ENCODE measurements at places on chromosomes 7 and 10.

- no peak for DNase-seq
Observed at GRCh38 chr7:144408121-144408520, 4.6 kb upstream of the NOBOX start.

- DNase-seq = no peak
Observed at GRCh38 chr10:33803248-33803647, 468.8 kb upstream of the NRP1 start.

DNA sequence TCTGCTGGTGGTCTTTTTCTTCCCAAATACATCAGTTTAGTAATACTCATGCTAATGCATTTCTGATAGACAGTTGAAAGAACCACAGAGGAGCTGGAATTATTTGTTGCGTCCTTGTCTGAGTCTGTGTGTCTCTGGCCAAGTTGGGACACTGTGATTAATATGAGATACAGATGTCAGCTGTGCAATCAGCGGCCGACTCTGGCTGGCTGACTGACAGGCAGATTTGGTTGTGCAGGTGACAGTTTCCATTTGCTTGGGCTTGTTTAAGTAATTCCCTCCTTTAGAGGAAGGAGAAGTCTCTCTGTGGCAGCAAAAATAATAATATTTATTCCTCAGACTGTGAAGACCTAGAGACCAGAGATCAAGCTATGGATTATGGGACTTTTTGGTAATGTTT is 176.2 kb upstream of the CHRM2 start:
- DNase-seq = no peak

DNA sequence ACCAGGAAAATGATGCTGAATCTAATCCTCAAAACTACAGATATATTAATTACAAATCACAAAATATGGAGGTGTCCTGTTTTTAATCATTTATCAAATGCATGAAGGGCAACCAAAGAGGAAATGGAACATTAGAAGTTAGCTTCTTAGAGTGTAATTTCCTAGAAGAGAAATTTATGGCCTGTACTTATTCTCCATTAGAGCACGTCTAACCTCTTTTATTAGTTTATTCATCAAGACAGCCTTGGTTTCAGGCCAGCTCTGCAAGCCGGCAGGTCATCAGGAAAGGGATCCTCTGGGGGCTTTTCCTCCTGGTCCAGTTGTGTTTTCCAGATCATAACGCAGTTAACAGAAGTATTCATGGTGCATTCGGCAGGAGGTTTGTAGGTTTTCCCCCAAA is 517.6 kb downstream of the KCNMA1 start:
- no peak for DNase-seq

GRCh38 chr10:77431209-77431611 is 206.4 kb downstream of the KCNMA1 start:
- DNase-seq = no peak

DNA sequence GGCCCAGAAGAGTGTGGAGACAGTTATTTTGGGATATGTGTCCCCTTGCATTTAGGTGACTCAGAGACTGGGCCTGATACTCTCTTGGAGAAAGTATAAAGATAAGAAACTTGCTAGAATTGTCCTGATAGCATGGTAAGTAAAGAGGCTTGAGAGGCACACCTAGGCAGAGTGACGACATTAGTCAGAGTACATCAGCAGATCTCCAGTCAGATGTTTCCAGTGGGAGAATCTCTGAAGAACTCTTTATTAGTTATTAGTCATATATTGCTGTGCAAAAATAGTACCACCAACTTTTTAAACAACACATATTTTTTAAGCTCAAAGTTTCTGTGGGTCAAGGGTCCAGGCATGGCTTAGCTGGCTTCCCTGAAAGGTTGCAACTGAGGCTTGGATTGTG is 182.6 kb downstream of the NEBL start:
- DNase-seq = no peak

DNA sequence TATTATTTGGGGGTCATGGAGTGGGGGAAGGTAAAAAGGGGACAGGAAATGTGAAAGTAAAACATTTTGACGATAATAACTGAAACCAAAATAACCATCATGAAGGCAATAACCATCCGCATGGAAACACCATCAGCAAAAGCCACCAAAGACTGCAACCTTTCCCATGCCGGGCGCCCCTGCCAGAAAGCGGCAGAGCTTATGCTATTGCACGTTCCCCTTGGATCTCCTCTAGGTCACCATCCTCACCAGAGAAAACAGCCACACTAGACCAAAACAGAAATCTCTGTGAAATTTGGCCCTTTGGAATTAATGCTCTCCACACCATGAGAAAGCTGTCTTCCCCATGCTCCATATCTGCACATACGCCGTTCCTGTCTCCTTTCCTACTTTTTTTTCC is 31.1 kb downstream of the DRGX start:
- DNase-seq = no peak

- no peak for DNase-seq
Observed at GRCh38 chr10:128258421-128258976, 132.3 kb upstream of the MKI67 start.

- peak; percentile 28 for DNase-seq
Observed at GRCh38 chr10:49187044-49187484, 1.1 kb downstream of the TMEM273 start.

- peak; percentile 85 for DNase-seq
Observed at GRCh38 chr10:102133373-102134195, 744 bp downstream of the PPRC1 start.

- no peak for DNase-seq
Observed at GRCh38 chr7:27141137-27141922, 2.2 kb downstream of the HOXA5 start.

GRCh38 chr10:480498-480927 is 209.0 kb downstream of the DIP2C start:
- peak; percentile 8 for DNase-seq

GRCh38 chr7:55651057-55651456 is 78.8 kb upstream of the VOPP1 start:
- DNase-seq = no peak

DNA sequence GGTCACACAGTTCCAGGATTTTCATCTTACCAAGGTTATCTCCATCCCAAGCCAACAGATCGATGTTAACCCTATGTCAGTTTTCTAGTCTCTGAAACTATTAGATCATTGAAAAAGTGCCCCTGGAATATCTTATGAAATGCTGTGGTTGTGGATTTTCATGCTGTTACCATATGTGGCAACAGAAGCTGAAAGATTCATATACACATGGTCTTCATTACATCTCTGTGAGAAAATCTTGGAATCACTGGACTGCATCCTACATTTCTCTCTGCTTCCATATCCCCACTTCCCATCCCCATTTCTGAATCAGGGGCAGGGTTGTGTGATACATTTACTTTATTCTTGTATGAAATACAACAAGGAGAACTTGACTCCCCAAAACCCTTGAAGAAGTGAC is 146.1 kb downstream of the SLC16A9 start:
- no peak for DNase-seq

DNA sequence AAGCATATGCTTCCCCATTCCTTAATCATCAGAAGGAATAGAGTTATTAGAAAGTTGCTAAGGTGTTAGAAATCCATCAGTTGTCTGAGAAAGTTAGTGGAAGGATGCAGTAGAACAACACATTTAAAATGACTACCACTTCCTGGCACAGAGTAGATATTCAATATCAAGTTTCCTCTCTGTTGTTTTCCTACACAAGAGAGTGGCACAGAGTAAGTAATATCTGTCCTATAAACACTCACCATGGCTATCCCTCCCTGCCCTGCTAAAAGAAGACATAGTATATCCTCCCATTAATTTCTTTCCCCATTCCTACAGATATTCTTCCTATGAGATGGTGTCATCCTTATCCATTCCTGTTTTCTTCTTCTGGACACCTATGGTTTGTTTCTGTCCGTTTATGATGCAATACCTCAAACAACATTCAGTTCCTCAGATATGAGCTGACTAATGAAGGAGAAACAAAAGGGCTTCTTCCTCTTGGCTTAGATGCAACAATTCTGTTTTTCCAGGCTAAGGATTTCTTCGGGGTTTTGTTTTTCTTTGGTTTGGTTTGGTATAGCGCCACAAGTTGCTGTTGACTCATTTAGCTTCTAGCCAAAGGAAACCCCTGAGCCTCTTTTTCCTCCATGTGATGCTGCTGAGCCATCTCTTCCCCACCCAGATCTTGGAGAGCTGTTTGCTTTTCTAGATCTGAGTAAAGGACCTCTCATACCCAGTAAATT is 32.9 kb upstream of the BPGM start:
- DNase-seq = no peak

DNA sequence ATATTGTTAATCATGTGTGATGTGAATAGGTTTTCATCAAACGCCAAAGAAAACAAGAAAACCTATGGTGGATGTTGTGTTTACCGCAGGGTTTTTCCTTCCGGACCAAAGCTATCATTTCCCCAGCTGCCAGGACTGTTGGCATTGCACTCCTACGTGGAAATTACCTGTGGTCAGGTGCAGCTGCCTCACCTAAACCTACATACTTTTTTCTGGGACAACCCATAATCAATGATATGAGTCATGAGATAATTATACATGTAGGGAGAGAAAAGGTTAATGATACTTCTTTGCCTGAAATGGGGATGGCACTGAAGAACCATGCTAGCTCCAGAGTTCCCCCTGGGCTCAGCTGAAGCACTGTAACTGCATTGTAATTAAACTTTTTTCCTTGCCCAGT is 223.6 kb upstream of the SEMA3E start:
- DNase-seq = no peak

DNA sequence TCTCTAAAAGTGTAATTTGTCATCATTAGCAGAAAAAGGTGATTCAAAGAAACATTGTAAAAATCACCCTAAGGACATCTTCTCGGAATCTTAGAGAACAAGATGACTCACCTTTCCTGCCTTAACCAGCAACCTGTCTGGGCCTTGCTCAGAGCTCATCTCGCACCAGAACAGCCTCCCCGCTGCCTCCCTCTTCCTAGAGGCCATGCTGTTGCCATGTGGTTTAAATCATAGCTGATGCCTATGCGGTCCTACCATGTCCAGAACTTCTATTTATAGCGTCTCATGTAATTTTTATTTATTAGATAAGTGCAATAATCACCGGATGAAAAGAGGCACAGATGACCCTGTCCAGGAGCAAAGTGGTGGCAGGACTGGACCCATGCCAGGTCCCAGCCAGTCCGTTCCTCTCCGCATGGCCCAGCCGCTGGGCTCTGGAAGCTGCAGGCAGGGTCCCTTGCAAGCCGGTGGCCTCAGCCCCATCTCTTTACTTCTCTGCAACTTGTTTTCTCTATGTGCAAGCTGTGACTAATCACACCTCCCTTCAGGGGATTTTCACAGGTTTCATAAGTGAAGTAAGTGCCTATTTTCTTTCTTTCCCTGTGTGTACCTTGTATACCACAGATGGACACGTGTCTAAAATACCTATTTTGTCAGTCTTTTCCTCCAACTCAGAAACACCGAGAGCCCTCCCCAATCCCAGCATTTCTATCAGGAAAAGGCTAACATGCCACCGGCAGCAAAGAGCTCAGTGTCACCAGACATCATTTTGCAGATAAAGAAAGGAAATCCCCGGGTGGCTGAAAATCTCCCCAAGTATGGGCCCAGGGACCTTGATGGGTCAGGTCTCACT is 27.1 kb downstream of the KLF6 start:
- DNase-seq = peak; percentile 71

DNA sequence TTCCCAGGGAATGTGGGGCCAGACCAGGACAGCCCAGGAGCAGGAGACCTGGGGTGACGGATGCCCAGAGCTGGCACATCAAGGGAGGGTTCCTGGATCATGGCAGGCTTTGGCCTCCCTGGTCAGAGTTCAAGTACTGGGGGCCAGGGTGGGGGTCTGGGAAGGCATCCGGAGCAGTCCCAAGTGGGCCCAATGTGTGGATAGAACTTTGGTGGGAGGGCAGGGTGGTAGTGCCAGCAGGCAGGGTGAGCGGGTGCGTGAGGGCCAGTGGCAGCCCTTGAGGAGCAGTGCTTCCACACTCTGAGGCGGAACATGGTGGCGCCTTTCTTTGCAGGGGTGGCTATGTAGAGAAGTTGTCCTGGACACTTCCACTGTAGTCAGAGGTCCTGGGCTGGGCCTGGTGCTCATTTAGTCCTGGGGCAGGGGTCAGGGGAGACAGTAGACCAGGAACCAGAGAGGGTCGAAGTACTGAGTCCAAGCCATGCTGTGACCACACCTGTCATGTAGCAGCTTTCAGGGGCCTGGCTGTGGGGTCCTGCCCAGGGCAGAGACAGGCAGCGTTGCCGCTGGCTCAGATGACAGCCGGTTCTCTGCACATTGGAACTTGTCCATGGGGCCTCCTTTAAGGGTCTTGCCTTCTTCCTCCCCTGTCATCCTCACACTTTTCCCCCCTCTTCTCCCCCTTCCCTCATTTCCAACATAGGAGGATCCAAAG is 22.2 kb upstream of the CSGALNACT2 start:
- DNase-seq = no peak

DNA sequence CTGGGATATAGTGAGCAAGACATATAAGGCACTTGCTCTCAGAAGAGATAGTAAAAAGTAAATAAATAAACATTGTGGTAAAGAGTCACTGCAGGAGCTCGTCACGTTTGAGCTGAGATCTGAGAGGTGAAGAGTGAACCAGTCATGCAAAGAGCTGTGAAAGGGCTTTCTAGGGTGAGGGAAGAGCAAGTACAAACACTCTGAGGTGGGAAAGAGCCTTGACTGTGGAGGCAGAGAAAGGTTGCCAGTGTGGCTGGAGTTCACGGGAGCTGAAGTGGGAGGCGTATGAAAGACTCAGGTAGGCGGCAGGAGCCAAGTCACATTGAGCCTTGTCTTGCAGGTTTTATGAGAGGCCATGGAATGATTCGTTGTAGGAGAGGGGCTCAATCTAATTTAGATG is 141.0 kb downstream of the C1GALT1 start:
- DNase-seq = no peak

DNA sequence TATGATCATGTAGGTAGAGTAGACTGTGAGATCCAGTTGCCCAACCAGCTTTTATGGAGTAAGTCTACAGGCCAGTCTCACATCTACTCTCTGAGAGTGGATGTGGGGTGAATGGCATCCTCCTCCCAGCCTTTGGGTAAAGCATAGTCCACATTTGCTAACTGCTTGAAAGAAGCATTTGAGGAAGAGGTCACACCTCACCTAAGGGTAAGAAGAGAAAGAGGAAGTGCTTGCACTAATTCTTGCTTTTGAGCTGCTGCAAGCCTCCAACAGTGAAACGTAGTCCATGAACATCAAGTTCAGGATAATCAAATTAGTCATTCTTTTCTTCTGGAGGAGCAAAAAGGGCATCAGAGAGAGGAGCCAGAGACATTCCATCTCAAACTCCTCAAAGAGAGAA is 93.9 kb upstream of the AGR3 start:
- no peak for DNase-seq

DNA sequence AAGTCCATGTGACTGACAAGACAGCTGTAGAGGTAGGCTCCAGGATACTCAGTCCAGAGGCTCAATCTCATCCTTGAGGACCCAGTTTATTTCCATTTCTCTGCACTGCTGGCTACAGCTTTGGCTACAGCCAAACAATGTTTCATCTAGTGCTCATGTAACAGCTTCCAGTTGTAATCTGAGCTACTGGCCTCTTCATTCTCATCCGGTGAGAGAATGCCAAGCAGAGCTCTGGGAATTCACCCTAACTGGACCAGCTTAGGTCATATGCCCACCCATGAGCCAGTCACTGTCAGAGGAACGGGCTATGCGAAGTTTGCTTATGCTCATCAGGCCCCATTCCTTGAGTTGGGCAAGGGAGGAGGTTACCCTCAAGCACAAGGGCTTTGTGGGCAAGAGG is 192.9 kb downstream of the EVX1 start:
- DNase-seq = no peak
